ENCODE measurements at places on chromosomes 12 and 14.

DNA sequence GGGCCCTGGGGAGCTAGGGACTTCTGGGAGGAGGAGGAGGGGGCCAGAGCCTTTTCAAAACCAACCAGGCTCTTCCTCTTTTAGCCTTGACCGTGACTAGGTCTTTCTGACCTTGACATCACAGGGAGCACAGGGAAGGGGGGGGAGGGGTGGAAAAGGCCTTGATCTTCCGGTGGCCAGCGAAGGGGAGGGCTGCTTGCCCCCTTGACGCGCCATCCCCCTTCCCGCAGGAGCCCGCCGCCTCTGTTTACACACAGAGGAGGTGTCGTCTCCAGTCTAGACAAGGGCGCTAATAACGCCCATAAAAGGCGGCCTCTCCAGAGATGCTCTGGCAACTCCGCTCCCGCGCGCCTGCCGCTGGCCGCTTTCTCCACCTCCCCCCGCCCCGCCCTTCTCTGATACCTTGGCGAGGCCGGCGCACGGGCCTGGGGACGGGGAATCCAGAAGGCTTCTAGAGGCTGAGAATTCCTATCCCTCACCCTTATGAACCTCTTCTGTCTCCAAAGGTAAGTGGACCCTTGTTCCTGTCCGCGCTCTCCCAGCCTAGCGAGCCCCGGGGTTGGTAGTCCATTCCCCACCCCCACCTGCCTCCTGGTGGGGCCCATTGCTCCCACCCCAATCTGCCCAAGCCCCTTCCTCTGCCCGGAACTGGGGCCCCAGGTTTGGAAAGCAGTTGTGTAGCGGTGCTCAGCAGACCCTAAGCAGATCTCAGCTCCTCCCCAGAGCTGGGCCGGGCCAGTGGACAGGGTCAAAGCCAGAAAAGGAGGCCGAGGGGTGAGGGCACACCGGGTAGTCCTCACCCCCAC, 4.9 kb upstream of the HOXC12 start:
- no peak for DNase-seq

GRCh38 chr14:104349950-104350349, 211.6 kb downstream of the KIF26A start:
- no peak for DNase-seq

GRCh38 chr12:71010143-71010479, 89.6 kb upstream of the PTPRR start:
- DNase-seq, result no peak

- DNase-seq, result no peak
Observed at GRCh38 chr14:65062096-65063075, 39.9 kb downstream of the MAX start.

DNA sequence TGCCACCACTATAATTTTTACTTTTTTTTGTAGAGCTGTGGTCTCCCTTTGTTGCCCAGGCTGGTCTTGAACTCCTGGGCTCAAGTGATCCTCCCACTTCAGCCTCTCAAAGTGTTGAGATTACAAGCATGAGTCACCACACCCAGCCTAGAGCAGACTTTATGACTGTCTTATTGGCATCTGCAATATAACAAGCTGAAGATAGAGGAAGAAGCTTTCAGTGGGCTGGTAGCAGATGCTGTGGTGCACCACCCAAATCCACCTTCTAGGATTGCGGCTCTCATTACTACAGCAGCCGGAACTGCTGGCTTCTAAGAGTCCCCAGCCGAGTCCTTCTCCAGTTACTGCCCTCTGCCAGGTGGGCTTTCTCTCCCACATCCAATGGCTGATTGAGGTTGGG, 7.6 kb upstream of the STK38L start:
- DNase-seq, result no peak

- DNase-seq, result no peak
Observed at GRCh38 chr12:124273630-124274029, 21.3 kb upstream of the RFLNA start.

All from stimulated activated CD8-positive, alpha-beta memory T cell treated with anti-CD3 and anti-CD28 coated beads, Interleukin-15, amount 100 ng/mL, for 1 hour (primary cell).